ENCODE measurements at places on chromosomes 11 and 22.

- DNase-seq, result no peak
These were observed 112.8 kb downstream of the TRPC6 start for GRCh38 chr11:101470881-101471520.

- no peak for DNase-seq
These were observed 520.4 kb upstream of the LUZP2 start for GRCh38 chr11:23976426-23976825.

DNA sequence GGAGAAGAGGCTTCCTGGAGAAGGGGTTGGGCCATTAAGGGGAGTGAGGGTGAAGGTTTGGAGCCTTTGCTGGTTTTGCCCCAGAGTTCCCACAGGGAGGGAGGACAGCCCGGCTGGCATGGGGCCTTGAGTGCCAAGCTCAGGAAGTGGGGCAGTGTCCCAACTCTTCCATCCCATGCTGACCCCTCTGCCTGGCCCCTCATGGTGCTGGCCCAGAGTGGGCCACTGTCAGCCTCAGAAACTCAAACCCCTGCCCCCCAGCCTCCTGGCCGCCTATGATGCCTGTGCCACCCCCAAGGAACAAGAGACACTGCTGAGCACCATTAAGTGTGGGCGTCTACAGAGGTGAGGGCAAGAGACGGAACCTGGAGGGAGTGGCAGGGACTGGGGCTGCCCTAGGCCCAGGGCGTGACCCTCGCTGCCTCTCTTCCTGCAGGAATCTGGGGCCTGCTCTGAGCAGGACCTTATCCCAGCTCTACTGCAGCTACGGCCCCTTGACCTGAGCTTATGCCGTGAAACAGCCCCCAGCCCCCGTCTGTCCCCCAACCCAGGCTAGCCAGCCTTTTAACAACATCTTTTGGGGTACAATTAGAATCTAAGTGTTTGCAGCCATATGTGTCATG lies 5.4 kb downstream of the MUS81 start:
- peak; percentile 1 for DNase-seq

DNA sequence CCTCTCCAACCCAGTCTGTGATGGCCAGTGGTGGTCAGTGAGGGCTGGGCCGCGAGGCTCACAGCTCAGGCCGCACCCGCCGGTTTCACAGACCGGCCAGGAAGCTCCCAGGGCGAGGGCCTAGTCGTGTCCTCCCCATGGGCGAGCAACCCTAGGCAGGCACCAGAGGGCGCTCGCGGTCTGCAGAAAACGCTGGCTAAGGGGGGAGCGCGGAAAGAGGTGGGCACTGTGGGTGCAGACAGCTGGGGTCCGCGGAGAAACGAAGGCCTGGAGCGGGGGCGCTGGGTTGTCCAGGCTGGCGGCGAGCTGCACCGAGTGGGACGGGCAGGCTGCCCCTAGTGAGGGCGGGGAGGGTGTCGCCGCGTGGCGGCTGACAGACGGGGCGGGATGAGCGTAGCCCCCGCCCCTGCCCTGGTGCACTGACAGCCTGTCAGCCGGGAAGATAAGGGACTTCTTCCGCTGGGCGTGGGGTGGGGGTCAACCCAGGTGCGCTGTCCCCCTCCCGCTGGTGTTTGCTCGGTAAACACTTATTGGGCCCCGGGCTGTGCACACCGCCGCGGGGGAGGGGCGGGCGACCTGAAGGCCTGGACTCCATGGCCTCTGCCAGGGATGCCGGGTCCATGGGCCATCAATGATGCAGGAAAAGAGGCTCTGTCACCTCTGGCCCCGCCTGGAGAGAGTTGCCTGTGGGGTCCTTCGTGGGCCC lies 7.5 kb downstream of the GP1BB start:
- peak; percentile 79 for DNase-seq

GRCh38 chr22:29306175-29306834 lies at the start of gene GAS2L1:
TSS of gene GAS2L1 (plus strand) at chr22:29306650. CDS start at chr22:29308106, 1,456 bp downstream.
- DNase-seq, result peak; percentile 55

DNA sequence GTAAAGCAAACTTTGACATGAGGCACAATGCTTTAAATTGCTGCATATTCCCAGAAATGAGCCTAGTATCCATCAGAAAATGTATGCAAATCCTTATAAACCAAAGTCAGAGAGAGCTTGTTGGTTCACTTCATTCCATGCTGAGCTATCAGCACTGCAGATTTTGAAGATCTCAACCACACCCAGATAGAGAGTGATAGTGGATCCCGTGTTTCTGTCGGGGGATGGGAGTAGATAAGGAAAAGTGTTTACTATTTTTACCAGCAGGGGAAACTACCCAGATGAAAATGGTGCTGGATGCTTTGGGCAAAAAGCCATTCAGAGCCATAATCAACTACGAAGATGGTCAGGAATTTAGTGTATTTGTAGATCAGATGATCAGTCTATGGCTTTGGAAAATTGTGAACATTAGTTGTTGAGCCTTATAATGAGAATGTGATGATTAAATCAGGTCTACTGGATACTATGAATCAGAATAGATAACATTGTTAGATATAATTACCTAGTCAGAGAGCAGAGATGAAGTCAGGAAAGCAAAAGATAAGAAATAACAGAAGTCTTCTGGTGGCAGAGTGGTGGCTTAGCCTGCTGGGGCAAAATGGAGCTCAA lies 10.8 kb downstream of the OR51B6 start:
- no peak for DNase-seq

GRCh38 chr11:59183771-59184170 lies 11.8 kb downstream of the DTX4 start:
- no peak for DNase-seq

- no peak for DNase-seq
These were observed 10.4 kb upstream of the C22orf39 start for GRCh38 chr22:19457828-19458428.

DNA sequence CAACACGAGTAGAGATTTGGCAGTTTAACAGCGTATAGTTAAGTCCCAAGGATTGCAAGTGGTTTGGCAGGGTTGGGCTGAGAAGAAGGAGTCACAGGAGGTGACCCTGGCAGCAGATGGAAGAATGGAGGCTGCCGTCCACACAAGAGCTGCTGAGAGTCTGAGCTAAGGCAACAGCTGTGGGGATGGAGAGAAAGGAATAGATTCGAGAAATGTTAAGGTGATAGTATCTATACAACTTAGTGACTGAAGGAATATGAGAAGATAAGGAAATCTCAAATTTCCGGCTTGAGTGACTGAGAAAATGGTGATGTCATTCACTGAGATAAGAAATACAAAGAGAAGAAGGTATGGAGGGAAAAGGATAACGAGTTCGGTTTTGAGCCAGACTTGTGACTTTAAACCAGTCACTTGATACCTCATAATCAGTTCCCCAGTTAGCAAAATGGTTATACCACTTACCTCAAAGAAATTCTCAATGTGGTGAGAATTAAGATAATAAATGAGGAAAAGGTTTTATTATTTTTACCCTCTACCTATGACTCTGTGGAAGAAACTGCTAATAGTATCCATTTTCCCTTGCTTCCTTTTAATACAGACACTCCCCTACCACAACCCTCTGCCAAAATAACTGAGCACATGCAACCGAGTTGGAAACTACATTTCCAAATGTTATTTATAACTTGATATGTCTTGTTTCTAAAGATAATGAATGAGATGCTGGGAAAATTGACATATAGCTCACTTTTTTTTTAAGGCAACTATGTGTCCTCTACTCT lies 30.7 kb downstream of the FAM168A start:
- no peak for DNase-seq

DNA sequence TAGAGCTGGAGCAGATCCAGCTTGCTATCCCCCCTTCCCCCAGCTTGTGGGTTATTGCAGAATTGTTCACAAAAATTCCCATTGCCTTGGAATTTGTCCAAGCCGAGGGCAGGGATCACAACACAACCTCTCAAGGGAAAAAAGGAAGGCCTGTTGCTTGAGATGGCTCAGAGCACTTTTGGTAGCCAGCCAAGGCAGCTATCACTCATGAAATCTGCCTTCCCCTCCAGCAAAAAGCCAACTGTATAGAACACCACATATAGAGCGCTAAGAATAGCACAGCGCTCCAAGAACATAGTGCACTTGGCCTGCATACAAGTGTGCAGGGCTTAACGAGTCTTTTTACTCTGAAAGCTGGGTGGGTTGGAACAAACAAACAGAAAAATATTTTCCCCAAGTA lies 46.2 kb downstream of the FAM83F start:
- DNase-seq, result no peak

DNA sequence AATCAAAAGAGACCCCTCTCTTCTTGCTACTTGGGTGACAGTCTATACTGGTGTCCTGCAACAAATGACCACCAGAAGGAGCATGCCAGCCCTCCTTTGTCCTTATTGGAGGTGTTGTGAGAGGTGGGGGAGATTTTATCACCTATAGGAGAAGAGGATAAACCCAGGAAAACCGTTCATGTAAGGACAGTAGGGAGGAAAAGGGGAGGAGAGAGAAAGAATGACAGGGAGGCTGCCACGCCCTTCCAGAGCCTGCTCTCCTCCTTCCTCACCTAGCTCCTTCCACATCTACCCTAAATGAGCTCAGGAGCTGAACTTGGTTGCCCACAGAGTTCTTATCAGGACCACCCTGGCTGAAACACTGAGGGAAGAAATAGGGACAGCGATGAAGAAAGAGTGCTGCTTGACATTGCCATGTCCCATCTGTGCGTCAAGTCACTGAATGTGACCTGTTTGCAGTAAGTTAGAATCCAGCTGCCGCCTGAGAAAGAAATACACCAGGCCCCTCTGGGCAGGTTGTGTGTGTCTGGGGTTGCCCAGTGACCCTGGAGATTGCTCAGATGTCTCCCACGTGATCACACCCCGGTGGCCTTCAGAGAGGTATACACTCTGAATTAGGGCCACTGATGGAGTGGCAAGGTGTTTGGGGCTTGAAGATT lies 40.4 kb upstream of the ETS1 start:
- DNase-seq, result peak; percentile 81

GRCh38 chr11:111447112-111447471 lies 65.1 kb downstream of the BTG4 start:
- no peak for DNase-seq

DNA sequence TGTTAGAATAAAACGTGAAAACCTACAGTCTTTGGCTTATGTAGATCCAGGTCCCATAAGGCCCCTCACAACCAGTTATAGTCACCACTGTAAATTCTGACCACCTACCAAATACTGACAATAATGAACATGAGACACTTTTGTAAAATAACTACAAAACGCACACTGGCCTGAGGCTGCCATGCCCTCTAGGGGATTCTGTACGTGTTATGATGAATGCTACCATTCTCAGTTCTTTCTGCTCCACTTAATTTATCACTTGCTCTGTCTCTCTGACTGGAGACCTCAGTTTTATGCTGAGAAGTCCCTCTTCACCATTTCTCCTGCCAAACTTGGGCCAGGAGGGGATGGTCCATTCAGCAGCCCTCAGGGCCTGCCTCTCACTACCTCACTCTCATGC lies 18.7 kb upstream of the TMPRSS5 start:
- no peak for DNase-seq

DNA sequence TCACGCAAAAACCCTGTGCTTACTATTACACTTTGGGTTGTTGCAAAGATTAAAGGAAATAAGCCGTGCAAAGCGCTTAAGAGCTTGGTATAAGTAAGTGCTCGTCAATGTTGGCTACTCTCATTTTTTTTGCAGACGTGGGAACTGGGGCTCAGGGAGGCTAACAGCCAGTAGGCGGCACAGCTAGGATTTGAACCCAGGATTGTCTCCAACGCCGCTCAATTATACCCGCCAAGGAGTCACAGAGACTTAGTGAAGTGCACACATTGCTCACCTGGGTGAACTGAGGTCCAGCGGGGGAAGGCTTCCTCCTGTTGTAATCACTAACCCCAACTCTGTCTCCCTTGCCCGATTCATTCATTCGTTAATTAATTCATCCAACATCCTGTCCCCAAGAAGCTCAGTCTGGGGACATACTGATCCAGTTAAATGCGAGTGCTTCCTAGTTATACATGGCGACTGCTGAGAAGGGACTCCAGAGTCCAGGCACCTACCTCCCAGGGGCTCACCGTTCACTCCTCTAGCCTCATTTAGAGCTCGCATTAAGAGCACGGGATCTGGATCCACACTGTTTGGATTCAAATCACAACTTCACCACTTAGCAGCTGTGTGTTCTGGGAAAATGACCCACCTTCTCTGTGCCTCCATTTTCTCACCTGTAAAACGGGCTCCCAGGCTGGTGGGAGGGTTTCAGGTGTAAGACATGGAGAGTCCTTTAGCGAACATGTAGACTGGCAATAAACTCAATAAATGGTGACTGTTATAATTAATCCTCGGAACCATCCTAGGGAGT lies 838 bp upstream of the MTFP1 start:
- DNase-seq, result peak; percentile 56

DNA sequence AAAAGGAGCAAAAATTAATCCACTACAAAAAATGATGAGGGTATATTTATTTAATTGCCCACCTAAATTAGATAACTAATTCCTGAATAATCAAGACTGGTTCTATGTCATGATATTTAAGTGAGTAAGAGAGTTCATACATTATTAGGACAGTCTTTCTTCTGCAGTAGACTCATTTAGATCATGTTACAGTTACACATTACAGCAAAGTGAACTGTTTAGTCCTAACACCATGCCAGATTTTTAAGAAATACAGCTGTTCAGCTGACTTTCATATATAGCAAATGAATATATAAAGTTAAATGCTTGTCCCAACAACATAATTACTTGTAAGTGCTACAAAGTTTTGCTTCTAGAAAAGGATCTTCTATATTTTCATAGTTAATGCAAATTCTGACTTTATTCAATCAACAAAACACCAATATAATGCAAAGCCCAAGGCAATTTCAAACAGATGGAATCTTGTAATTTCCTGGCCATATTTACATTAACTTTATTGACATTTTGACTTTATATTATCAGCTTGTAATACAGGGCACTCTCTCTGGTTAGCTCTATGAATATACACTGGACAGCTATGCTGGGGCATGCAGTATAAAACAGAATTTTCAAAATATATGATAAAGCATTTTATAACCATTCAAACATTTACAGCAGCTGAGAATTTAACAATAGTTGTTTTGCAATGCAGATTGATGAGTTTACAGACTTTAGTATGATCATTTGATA lies 45.7 kb upstream of the TP53AIP1 start:
- no peak for DNase-seq

GRCh38 chr11:113506893-113507292 lies 31.7 kb upstream of the DRD2 start:
- no peak for DNase-seq

DNA sequence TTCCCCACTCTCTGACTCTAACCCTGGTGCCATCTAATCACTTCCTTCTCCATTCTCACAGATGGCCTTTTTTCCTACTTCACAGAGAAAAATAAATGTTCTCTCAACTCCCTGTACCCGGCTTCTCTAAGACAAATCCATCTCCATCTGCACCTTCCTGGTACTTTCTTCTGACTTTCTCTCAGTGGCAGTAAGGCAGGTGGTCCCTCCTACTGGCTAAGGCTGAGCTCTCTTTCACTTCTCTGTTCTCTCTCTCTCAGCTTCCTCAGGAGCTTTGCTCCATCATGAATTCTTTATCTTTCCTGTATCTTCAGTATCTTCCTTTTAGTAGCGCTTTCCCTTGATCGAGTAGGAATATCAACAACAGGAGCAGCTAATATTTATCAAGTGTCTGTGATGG lies 421.6 kb downstream of the TMEM135 start:
- no peak for DNase-seq

Data from GM12865 (cell line).